ENCODE measurements at places on chromosomes 1 and 21.

- no peak for ATAC-seq
Measured at GRCh38 chr1:156903328-156904091, 10.0 kb downstream of the PEAR1 start.

- peak; percentile 36 for ATAC-seq
Measured at GRCh38 chr1:183251959-183252450, 65.9 kb downstream of the LAMC2 start.

- ATAC-seq = peak; percentile 56
Measured at GRCh38 chr1:169550294-169550693, 36.0 kb downstream of the F5 start.

GRCh38 chr1:186768906-186769305, 59.8 kb upstream of the PLA2G4A start:
- ATAC-seq = peak; percentile 31

DNA sequence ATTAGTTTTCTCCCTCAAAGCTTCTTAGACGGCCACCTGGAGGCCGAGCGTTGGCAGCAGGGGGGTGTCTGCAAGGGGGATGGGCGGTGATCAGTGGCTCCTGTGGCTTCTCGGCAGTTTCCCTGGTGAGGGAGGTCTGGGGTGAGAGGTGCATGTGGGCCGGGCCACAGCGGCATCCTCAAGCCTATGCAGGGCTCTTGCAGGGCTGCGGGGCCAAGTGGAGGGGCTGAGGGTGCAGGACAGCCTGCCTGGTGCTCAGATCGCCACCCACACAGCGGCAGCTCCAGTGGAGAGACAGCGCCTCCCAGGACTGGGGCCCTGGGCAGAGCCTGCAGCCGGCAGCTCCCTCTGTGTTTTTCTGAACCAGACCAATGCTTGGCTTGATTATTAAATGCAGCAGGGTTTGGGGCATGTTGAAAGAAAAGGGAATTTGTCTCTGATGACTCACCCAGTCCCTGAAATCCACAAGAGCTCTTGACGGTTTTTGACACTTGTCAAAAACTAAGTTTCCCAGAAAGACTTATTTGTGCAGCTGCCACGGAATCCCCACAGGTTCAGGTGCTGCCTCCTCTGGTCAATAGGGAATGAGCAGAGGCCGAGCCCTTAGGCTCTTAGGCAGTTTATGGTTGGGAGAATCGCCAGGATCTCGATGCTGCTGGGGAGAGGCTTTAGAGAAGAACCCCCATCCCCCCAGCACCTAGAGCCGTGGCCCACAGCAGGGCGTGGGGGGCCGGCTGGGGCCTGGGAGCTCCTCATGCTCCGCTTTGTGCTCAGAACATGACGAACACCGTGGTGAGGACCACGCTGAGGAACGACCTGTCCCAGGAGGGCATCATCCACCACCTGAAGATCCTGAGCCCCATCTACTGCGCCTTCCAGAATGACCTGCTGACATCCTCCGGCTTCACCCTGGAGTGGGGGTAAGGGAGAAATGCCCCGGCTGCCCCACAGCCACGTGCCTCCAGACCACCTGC, 54.7 kb downstream of the UMODL1 start:
- no peak for ATAC-seq

DNA sequence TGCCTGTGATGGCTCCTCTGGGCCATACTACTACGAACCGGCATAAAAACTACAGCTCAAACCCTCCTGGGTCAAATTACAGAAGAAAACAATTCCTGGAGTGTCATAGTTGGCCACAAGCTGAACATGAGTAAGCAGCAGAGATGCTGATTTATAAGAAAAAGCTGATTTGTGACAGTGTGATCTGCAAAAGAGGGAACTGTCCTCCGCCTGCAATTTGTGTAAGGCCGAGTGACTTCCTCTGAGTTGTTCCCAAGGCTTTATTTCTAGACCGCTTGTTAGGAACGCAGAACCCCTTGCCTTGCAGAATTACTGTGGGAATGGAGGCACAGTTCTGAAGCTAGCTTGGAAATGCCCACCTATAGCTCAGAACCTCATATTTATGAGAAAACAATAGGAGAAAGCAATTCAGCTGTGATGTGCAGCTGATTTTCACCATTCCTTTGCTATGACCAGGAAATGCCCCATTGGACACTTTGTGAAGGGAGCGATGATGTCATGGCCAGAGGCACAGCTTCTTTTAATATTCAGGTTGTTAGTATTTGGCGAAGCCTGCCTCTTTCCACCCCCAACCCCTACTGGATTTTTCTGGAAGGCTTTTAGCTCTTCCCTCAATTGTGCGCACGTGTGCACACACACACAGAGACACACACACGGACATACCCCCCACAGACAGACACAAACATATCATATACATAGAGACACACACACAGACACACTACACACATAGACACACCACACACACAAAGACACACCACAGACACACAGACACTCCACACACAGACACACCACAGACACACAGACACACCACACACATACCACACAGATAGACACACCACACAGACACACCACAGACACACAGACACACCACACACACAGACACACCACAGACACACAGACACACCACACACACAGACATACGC, 47.6 kb downstream of the IER5 start:
- ATAC-seq = no peak

- no peak for ATAC-seq
Measured at GRCh38 chr1:3156936-3157335, 87.9 kb downstream of the PRDM16 start.

GRCh38 chr1:34408011-34408410, 231.3 kb downstream of the C1orf94 start:
- ATAC-seq = no peak

DNA sequence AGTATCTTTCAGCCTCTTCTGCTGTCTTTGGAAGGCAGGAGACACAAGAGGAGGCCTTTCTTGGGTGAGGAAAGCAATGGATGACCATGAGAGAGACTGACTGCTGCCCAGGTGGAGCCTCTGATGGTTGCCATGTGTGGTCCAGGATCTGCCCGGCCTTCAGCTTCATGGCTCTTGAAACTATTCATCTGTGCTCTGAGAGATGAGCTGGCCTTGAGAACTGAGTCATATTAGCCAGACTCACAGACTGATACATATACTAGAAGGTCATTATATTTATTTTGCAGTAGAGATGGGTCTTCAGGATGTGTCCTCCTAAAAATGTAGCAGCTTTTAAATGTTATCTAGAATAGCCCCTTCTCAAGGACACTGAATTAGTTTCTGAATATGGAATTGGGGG, 33.7 kb downstream of the PTGFRN start:
- ATAC-seq = peak; percentile 24

- no peak for ATAC-seq
Measured at GRCh38 chr1:46538147-46538546, 13.3 kb downstream of the KNCN start.

GRCh38 chr1:58754073-58754613, 29.7 kb downstream of the JUN start:
- ATAC-seq = no peak

DNA sequence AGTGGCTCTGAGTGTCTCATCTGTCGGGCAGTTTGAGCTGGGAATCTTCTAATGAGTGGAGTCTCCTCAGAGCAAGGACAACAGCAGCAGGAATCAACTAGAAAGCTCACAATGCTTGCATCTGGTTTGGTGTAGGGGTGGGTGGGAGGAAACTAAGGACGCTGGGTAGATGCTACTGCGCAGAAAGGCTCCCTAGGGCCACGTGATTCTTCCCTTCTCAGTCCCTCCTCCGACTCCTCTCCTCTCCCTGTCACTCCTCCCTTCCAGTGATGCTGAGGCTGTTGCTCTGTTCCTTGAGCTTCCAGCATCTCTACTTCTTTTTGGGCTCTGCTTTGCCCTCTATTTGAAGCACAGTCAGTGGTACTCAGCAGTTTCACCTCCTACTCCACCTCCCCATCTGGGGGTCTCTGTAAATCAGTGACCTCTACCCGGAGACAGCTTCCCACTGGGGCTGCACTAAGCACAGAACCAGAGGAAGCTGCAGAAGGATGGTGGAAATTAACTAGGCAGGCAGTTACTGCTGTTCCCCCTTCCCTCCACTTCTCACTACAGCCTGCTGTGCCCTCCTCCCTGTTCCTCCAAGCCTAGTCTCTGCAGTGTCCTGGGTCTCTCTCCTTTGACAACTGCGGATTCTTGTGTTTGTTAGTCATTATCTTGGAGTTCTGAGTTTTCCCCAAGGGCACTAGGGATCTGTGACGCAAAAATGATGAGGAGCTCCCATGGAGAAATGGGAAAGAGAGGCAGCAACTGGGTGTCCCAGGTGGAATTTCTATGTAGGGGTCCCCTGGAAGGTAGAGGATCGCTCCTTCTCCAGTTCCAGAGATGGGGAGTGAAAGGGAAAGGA, 5.8 kb downstream of the LINGO4 start:
- no peak for ATAC-seq

DNA sequence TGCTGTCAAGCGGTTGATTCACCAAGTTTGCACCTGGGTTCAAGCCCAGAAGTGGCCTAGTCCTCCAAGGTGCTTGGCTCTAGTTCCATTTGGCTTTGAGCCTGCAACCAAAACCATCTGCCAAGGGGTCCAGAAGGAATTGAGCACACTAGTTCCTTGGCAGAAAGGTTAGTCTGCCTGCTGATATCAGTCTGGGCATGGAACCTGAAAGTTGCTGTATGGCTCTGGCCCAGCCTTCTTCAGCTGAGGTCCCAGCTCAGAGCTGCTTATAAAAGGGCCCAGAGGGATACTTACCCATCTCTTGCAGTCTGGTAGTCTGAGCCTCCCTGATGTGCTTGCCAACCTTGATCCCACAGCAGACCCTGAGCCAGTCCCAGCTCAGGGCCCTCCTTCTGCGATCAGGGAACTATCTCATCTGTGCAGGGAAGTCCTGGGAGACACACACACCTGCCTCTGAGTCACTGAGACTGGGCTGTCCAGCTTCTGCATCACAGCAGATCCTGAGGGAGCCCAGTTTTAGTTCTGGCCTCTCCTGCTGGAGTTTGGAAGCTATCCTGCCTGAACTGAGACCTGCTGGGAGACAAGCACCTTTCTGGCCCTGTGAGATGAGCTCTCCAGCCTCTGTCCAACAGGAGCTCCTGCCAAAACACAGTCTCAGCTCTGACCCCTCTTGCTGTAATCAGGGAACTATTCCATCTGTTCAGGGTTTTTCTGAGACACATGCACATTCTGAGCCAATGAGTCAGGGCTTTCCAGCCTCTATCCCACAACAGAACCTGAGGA, 75.8 kb downstream of the CTH start:
- ATAC-seq = no peak

DNA sequence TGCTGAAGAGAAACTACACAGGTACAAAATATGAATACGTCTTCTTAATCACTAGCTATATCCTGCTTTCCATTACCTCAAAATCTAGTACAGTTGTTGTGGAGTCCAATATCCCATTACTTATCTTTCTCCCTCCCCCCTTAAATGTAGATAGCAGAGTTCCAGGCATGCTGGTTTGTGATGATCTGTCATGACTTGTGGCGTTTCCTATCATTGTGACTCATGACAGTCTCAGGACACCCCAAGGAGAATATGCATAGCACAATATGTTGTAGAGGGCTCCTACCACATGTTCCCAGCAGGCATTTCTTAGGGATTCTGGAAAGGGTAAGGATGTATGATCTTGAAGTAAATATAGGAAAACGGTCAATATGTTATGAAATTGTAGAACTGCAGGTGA, 206.9 kb downstream of the USH2A start:
- no peak for ATAC-seq

DNA sequence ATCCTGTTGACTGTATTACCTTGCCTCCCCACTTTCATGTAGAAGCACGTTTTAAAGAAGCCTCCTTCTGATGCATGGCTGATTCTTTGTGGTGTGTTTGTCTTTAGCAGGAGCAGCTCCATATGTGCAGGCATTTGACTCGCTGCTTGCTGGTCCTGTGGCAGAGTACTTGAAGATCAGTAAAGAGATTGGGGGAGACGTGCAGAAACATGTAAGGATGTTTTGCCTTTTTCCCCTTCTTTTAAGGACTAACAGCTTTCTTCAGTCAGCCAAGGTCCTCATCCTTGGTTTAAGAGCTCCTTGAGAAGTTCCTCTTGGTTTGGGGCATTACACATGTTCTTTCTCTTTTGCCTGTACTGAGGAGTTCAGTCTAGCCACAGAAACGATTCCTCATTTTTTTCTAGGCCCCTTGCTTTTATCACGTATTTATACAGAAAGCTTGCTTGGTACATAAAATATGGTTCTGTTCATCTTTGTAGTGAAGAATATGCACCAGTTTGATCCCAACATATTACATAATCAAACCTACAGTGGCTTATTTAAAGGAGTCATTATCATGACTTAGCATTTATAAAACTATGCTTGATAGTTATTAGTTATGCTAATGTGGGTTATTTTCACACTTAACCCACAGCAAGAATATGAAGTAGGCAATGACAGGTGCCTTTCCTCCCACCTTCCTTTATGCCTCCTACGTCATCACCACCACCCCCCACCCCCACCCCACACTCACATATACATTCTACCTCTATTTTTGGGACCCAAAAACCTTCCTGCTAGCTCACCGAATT, 19.6 kb downstream of the CAP1 start:
- no peak for ATAC-seq

- no peak for ATAC-seq
Measured at GRCh38 chr1:82836213-82836972, 1035.7 kb downstream of the ADGRL2 start.

- ATAC-seq = no peak
Measured at GRCh38 chr1:184283999-184284398, 102.8 kb upstream of the C1orf21 start.

- ATAC-seq = peak; percentile 27
Measured at GRCh38 chr1:69157046-69157756, 410.5 kb upstream of the LRRC7 start.

DNA sequence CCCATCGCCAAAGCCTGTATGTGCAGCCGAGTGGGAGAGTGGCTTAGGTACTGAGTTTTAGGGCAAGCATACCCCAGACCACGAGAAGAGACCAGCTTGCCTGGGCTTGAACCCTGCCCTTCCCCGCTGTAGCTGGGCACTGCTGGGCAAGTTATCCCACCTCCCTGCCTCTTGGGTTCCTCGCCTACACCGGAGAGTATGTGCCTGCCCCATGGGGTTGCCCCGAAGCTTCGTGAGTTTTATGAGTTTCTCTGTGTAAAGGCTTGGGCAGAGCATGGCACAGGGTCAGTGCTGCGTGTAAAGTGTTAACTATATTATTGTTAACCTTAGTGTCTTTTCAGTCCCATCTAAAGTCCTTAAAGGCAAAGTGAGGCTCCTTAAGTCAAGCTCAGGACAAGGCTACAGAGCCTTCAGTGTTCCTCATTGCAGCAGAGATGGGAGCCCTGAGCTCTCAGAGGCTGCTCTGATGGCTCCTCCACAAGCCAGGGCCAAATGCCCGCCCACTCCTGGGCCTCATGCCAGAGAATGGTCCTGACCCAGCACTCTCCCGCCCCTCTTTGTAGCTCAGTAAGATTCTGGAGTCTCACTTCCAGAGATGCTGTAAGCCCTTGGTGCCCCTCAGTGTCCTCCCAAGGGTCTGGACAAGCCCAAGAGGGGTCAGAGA, 37.0 kb upstream of the KCNA10 start:
- ATAC-seq = no peak

GRCh38 chr1:231274119-231274825, 33.3 kb downstream of the GNPAT start:
- ATAC-seq = no peak

DNA sequence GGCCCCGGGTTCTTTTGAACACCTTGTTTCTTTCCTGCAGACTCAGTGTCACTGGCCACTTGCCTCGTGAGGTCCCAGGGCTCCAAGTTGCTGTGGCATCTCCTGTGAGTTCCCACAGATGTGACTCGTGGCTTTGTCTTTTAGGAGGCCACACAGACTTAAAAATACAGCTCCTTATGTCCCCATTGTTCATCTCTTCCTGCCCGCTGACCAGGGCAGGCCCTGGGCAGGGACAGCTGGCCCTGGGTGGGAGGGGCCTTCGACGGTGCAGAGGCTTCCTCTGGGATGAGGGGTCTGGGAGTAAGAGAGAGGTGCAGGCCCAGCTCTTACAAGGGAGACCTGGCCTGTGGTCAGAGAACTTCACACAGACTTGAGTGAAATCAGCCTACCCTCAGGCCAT, 15.6 kb downstream of the LDLRAP1 start:
- no peak for ATAC-seq
